ENCODE measurements at places on chromosomes 12 and 14. TPM values are rescaled to one million over a fixed set of nuclear protein-coding genes. Genes with fewer than 3 reads are reported as not detected.

DNA sequence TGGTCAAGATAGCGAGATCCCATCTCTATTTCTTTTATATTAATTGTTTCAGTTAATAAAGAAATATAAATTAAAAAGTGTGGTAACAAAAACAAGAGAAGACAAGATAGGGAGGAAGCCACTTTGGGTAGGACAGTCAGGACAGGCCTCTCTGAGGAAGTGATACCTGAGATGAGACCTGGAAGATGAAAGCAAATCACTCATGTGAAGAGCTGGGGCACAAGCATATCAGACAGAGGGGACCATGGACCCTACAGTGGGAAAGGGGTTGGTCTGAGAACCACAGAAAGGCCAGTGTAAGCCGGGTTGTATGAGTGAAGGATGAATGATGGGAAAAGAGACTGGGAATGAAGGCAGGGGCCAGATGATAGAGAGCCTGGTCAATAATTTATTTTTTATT lies 1.8 kb upstream of the MED6 start:
- DNase-seq = no peak

KRT1 gene
- total RNA-seq = not detected

DNA sequence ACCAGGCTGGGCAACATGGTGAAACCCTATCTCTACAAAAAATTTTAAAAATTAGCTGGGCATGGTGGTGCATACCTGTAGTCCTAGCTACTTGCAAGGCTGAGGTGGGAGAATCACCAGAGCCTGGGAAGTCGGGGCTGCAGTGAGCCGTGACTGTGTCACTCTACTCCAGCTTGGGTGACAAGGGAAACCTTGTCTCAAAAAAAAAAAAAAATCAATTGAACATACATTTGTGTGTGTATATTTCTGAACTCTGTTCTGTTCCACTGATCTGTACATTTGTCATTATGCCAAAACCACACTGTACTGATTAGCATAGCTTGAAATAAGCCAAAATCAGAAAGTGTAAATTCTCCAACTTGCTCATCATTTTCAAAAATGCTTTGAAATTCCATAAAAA lies 254.6 kb downstream of the SOX5 start:
- DNase-seq = no peak

PPP1R1A gene
- not detected for total RNA-seq

ACADS gene
- total RNA-seq = 7.1 TPM

DNA sequence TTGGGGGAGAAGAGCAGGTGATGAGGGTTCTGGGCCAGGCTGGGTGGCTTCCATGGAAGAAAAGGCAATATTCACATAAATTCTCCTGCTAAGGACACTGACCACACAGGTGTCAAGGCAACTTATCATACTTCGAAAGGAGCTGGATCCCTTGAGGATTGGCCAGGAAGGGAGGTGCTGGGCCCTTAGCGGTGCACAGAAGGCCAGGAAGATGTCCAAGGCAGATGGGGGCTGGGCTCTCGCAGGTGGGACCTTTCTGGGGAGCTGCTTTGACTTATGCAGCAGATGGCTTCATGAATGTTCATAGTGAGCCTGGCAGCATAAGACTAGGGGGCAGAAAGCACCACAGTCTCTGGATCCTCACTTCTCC lies 3.9 kb downstream of the CD63 start:
- no peak for DNase-seq

GRCh38 chr14:85867450-85867849 lies 337.5 kb downstream of the FLRT2 start:
- DNase-seq = no peak
